ENCODE measurements at places on chromosomes 3 and 15.

- no peak for DNase-seq
These were observed 20.8 kb downstream of the STAG1 start for GRCh38 chr3:136731274-136731884.

DNA sequence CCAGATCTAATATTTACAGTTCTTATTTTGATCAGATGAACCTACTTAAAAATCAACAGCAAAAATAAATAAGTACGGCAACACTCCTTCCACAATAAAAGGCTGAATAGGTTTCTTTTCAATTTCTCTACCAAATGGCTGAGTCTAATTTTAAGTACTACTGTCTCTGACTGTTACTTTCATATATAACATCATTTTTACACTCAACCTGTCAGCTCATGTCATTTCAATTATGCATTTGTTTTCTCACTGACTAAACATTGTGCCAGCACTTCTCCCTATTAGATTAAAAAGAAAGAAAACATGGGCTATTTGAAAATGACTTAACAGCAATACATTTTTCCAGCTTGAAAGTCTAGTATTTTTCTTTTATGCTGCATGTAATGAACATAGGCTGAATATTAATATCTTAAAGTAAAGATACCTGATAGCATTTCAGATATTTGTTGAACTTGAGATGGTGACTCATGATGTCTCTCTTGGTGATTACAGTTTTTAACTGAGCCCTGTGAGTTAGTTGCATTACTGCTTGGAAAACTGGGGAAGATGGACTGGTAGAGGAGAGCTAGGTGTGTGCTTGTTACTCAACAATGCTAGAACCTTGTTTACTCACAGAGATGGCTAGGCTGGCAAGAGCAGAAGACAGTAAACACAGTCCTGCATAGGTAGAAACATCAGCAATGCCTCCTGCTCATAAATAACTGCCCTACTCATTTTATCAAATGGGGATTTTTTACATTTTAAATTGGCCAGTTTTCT is 73.9 kb downstream of the PEX5L start:
- DNase-seq = no peak

GRCh38 chr3:11019116-11019819 is 26.7 kb downstream of the SLC6A1 start:
- no peak for DNase-seq

GRCh38 chr3:60652829-60653228 is 598.4 kb downstream of the FHIT start:
- DNase-seq = no peak

GRCh38 chr3:160707187-160707794 is 30.3 kb downstream of the ARL14 start:
- peak; percentile 65 for DNase-seq

GRCh38 chr3:116037954-116038911 is 407.1 kb downstream of the LSAMP start:
- DNase-seq = no peak

DNA sequence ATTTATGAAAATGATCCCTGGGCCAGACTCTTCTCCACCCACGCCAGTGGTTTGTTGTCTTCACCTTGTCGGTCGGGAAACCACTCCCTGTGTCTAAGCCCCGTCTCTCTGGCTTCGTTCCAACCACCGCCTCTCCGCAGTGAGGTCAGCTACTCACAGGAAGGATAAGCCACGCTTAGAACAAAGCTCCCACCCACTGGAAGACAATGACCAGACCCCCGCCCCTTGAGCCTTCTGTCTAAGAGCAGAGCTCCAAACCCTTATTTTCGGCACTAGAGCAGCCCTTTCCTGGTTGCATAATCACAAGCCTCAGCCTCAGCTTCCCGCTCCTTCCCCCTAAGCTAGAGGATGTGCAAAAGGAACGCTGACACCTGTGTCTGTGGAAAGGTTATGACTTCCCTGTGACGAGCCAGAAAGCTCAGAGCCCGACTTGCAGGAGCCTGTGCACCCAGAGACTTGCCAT is 114.9 kb upstream of the MEF2A start:
- peak; percentile 49 for DNase-seq

GRCh38 chr15:33913459-33913858 is 54.8 kb upstream of the CHRM5 start:
- DNase-seq = no peak

- no peak for DNase-seq
These were observed 258.1 kb upstream of the NECTIN3 start for GRCh38 chr3:110813541-110813940.

DNA sequence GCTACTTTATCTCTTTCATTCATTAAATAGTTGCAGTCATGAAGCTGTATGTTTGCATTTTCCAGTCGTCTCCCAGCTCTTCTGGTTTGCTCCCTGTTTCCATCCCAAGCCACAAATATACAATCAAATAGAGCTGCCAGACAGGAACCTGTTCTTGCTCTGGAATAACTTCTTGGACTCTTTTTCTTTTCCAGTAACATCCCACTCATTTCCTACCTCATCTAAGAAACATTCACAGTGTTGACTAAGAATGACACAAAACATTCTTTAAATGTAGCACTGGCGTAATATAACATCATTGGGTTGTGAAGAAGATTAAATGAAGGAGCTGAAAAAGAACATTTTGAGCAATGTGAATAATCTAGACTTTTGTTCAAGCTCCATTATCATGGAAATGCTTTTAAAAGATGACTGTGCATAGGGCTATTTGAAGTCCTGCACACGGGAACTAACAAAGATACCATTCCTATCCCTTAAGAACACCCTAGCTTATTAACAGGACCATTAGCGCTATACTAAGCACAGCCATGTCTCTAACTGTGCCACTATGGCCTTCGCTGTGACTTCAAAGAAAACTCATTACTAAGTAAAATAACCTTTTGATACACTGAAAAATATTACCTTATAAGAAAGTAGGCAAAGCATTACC is 574.0 kb downstream of the NAALADL2 start:
- peak; percentile 79 for DNase-seq

GRCh38 chr3:169389925-169390253 is 273.6 kb downstream of the MECOM start:
- no peak for DNase-seq

DNA sequence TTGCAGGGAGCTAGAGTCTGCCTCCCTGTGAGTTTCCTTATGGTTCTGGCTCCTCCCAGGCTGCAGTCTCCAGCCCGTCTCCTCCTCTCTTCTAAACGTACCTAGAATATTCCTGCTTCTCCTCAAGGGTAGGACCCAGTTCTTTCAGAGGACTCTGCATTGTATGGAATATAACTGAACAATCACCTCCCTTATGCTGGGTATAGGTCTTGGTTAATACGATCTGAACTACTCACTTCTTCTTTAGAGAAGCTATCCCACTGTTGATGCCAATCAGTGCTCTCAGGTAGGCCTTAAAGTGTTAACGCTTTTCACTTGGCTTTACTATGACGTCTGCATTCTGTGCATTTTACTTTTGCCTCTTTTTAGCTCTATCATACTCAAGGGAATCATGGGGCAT is 98.5 kb downstream of the WNT7A start:
- DNase-seq = no peak

- no peak for DNase-seq
These were observed 50.9 kb downstream of the MB21D2 start for GRCh38 chr3:192866804-192867203.

GRCh38 chr3:52361898-52362297 is 45.8 kb downstream of the DNAH1 start:
- no peak for DNase-seq

DNA sequence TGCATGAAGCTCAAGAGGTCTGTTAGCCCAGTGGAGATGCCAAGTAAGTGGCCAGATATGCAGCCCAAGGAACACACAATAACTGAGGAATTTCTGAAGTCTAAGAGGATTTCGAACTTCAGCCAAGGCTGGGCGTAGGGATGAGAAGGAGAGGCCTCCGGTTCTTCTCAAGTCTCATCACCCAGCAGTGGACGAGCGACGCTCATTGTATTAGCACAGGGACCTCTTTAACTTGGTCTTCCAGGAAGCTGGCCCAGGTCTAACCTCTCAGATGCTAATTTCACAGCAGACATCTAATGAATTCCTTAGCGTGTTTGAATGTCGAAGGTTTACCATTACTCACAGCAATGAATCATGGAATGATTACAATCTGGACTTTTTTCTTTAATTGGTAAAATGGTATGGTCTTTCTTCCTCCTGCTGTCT is 85.0 kb downstream of the HES1 start:
- DNase-seq = peak; percentile 23

GRCh38 chr15:79178594-79178993 is 88.0 kb upstream of the RASGRF1 start:
- no peak for DNase-seq

DNA sequence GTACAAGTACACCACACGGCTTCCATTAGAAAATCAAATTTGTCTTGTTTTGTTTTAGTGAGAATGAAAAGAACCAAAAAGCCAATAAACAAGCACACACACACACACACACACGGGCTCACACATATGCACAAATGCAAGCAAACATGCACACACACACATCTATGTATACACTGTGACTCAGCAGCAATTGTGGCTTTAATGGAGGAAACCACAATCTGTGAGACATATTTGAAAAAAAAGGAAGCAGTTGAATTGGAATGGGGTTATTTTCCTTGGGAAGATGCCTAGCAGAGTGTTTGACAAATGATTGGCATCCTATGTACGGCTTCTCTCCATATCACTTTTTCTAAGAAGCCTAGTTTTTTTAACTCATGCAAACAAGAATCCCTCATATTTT is 201.1 kb upstream of the ARRDC4 start:
- DNase-seq = peak; percentile 69

- DNase-seq = no peak
These were observed 100.7 kb downstream of the SNRPN start for GRCh38 chr15:25055356-25056068.

DNA sequence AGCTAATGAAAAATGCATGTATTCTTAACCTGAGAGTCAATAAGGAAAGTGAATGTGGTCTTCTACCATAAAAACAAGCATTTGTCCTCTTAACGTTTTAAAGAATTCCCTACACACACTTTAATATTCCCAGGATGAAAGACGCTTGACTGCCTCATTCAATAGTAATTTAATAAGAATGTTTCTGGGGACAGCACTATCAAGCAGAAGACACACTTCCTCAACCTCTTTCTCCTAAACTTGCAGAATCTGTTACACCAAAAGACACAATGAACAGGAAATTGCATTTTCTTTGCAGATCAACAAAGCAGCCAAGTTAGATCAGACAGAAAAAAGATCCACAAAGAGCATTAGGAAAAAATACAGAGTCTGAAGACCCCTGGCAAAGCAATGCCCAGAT is 97.7 kb downstream of the PLCH1 start:
- DNase-seq = no peak

GRCh38 chr3:139994891-139995290 is 59.9 kb downstream of the CLSTN2 start:
- DNase-seq = no peak

DNA sequence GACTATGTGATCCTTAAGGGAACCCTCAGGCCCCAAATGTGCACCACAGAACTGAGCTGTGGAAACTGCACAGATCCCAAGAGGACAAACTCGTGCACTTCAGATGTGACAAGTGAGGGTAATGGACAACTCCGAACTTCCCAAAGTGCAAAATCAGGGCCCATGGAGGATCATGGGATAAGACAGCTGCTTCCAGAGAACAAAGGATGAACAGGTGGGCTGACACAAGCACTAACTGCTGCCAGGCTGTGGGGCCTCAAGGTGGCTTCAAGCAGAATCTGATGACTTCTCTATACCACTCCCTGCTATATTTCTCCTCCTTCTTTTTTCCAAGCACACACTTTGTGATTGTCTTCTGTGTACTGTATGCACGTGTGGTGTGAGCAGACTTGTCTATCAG is 5.4 kb downstream of the TARS3 start:
- DNase-seq = no peak

- no peak for DNase-seq
These were observed 221.7 kb upstream of the TLE3 start for GRCh38 chr15:70319466-70319865.

- DNase-seq = no peak
These were observed 55.1 kb downstream of the DNAJB8 start for GRCh38 chr3:128411574-128412064.

DNA sequence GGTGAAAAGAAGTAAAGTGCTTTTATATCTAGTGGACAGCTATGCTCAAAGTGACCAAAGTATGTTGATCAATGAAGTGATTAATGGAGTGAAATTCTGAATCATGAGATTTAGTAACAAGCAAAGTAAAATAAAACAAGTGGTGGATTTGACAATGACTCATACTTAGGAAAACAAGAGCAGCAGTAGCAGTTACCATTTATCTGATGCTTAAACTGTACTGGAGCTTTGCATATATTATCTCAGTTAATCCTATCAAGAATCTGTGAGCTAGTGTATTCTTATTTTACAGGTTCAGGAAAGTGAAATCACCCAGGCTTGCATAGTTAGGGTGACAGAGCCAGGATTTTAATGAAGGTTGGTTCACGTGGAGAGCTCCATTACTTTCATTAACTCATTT is 50.6 kb upstream of the SPATA16 start:
- peak; percentile 29 for DNase-seq

DNA sequence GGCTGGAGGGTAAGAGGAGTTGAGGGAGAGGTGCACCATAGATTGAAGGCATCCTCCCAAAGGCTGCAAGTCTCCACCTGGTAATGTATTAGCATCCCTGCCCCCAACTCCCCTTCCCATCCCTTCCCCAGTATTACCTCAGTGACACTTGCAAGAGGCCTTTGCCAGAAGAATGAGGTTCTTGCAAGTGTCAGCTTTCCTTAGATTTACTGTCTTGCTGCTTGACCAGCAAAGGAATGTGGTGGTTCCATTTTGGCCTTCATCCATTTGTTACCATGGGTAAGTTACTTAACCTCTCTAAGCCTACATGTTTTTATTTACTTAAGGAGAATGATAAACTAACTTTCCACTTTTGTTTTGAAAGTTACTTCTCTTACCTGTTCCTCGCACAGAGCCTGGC is 108.9 kb downstream of the LRTM1 start:
- peak; percentile 44 for DNase-seq

GRCh38 chr3:50204804-50205412 is at the start of gene SLC38A3:
Gene SLC38A3, plus strand, starts transcription at chr3:50205271. Its CDS starts 8,929 bp downstream, at chr3:50214200.
- no peak for DNase-seq

DNA sequence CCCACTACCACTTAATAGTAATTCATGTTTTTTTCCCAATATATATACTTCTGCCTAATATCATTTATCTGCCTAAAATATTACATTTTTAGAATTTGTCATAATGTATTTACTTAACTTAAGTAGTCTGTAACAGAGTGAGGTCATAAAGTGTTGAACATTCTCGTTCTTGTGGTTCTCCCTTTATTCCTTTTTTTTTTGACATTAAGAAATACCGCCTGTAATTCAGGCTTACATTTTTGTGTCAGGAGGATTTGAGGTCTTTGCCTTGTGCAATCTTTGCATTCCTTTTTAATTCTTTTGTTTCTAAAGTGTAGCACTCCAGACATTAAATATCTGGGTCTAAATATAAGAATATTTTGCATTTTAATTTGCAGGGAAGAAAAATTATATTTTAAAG is 315.4 kb downstream of the PTPRG start:
- peak; percentile 70 for DNase-seq

- DNase-seq = peak; percentile 41
These were observed 70.8 kb downstream of the ABTB1 start for GRCh38 chr3:127743351-127744252.

DNA sequence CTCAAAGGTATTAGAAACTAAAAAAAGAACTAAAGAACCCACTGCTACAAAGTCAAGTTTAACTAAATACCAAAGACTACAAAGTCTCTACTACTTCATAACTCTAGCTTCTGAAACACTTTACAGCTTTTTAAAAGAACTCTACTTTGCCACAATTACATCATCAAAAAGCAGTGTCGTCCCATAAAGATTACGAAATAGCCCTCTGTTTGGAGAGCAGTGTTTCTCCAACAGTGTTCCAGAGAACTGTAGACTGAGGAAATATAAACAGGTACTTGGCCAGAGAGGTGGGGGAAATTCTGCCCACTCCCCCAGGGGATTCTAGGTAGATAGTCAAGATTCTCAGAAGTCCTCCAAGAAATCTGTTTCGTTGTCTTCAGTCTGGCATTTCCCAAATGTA is 225.6 kb downstream of the PDZRN3 start:
- DNase-seq = no peak
